Left ventricle myocardium inferior (tissue), 1 donor: ENCODE measurements at places on chromosomes 7 and 10.
A peak's percentile ranks its signal among the peaks of the same experiment; 100 is the strongest.

- H3K4me1 ChIP-seq = no peaks in the 10 kb centered on the region
- no peak overlapping the region for H3K27ac ChIP-seq
- no peak for DNase-seq
These were observed 591.1 kb downstream of the SDK1 start for GRCh38 chr7:3892157-3892556.

GRCh38 chr10:43273543-43273942, 6.7 kb upstream of the RASGEF1A start:
- H3K27ac ChIP-seq = no peak overlapping the region
- peaks cover 98% of the 10 kb centered on the region for H3K27me3 ChIP-seq
- H3K4me1 ChIP-seq = no peaks in the 10 kb centered on the region
- no peak overlapping the region for H3K4me3 ChIP-seq

DNA sequence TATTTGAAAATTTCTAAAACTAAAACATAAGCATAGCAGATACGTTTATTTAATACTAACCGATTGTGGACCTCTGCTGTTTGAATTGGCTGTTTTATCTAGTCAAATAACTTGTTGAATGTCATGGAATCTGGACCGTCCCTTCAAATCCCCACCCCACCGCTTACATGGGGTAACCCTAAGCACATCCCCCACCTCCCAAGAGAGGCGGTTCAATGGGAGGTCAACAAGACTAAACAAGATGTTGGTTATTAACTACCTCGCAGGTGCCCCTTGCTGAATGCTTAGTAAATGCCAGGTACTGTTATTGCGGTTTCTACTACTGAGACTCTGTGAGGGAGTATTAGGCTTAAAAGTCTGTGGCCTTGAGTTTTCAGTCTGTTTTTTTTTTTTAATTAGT, 70.9 kb downstream of the DAGLB start:
- no peaks in the 10 kb centered on the region for H3K36me3 ChIP-seq
- peak overlapping the region; percentile 74 for H3K4me3 ChIP-seq
- DNase-seq = no peak
- no peaks in the 10 kb centered on the region for H3K27me3 ChIP-seq

DNA sequence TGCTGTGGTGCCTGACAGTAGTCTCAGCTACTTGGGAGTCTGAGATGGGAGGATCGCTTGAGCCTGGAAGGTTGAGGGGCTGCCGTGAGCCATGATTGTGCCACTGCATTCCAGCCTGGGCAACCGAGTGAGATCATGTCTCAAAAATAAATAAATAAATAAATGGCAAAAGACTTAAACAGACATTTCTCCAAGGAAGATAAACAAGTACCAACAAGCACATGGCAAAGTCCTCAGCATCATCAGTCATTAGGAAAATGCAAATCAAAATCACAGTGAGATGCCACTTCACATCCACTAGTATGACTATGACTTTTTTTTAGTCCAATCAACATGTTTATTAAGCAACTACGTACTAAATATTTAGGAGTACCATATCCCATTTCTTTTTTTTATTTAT, 21.3 kb upstream of the KPNA7 start:
- DNase-seq = no peak
- H3K4me1 ChIP-seq = no peaks in the 10 kb centered on the region
- no peaks in the 10 kb centered on the region for H3K36me3 ChIP-seq
- H3K27ac ChIP-seq = no peak overlapping the region

- peak overlapping the region; percentile 67 for H3K4me3 ChIP-seq
- H3K4me1 ChIP-seq = peaks cover 23% of the 10 kb centered on the region
- DNase-seq = no peak
- H3K27ac ChIP-seq = peak overlapping the region; percentile 68
These were observed 1.6 kb downstream of the SAMD9L start for GRCh38 chr7:93146472-93147141.

- H3K4me3 ChIP-seq = no peak overlapping the region
- H3K4me1 ChIP-seq = no peaks in the 10 kb centered on the region
- no peaks in the 10 kb centered on the region for H3K36me3 ChIP-seq
- no peak overlapping the region for H3K27ac ChIP-seq
- DNase-seq = no peak
These were observed 223.7 kb downstream of the MTERF1 start for GRCh38 chr7:91656541-91657482.

DNA sequence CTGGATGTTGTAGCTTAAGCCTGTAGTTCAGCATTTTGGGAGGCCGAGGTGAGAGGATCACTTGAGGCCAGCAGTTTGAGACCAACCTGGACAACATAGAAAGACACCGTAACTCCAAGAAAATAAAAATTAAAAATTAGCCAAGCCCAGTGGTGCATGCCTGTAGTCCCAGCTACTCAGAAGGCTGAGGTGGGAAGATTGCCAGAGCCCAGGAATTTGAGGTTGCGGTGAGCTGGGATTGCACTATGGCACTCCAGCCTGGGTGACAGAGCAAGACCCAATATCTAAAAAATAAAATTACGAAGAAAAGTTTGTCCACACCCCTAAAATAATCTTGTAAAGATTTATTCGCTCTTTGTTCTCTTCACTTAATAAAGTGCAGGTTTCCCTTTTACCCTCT, 951.0 kb downstream of the TYW1 start:
- peaks cover 54% of the 10 kb centered on the region for H3K27me3 ChIP-seq
- no peak overlapping the region for H3K27ac ChIP-seq
- H3K36me3 ChIP-seq = no peaks in the 10 kb centered on the region
- no peaks in the 10 kb centered on the region for H3K4me1 ChIP-seq
- DNase-seq = no peak
- no peak overlapping the region for H3K4me3 ChIP-seq

DNA sequence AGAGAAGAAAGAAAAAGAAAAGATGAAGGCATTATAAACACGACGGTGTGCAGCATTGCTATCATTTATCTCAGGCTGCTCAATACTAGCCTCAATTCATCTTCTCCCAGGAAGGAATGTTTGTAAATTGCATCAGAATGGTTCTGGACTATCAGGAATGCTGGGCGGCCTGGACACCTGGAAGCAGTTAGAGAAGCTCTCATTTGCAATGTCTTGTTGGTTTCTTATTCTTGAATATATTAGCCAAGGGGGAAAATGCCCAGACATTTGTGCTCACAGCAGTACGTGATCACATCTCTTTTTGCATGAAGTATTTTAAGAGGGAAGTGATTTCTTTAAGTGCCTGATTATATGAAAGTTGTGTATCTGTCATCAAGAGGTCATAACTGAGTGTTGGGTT, 85.6 kb upstream of the IMMP2L start:
- no peak overlapping the region for H3K27ac ChIP-seq
- H3K4me1 ChIP-seq = no peaks in the 10 kb centered on the region
- no peaks in the 10 kb centered on the region for H3K27me3 ChIP-seq

GRCh38 chr10:62819141-62819920, 3.2 kb upstream of the EGR2 start:
- H3K27ac ChIP-seq = no peak overlapping the region
- no peaks in the 10 kb centered on the region for H3K36me3 ChIP-seq

GRCh38 chr7:26646336-26647048, 217.9 kb downstream of the SKAP2 start:
- no peak overlapping the region for H3K4me3 ChIP-seq
- no peaks in the 10 kb centered on the region for H3K4me1 ChIP-seq
- DNase-seq = no peak
- H3K36me3 ChIP-seq = no peaks in the 10 kb centered on the region
- peaks cover 6% of the 10 kb centered on the region for H3K27me3 ChIP-seq

DNA sequence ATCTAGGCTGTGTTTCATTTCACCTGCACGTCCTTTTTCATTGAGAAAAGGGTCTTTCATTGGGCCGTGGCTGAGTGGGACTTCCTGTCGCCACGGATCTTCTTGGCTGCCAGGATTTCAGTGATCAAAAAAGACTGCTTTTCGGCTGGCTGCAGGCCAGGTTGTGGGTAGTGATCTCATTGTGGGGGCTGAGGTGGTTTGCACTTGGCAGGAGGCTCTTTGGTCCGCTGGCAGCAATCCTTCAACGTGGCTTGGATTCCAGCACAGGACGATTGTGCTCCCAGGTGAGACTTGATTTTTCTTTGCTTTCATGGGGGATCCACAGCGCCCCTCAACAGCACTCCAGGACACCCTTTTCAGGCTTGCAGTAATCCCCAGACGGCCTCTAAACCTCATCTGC, 29.0 kb upstream of the ZNF273 start:
- no peak overlapping the region for H3K27ac ChIP-seq
- H3K36me3 ChIP-seq = no peaks in the 10 kb centered on the region

DNA sequence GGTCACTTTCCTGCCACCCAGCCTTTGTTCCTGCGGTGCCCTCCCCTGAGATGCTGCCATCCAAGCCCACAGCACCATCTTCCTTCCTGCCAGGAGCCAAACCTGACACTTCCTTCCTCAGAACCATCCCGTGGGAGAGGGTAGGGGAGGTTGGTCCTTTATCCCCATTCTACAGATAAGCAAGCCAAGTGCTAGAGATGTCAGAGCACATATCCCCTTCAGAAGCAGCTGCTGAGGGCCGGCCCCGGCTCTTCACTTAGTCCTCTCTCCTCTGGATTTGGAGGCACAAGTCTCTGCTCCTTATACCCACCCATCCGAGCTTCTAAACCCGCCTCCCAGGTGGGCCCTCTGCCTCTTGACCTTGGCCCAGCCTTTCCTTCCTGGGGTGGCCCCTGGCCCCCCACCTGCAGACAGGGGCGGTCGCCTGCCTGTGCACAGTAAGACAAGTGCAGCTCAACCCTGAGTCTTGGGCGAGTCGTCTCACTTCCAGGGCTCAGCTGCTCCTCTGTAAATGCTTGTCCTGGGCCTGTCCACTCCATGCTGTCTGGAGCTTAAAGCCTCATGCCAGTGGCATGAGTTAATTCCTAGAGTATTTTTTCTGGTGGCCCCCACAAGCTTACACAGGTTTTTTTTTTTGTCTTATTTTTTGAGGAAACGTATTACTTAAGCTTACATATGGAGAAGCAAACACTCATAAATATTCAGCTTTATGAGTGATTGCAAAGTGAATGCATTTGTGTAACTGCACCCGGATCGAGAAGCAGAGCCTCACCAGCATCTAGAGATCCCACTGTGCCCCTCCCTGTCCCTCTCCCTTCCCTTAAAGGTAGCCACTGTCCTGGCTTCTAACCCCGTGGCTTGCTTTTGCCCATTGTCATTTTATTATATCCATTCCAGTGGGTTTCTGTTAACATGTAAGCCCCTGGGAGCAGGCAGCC, 125.1 kb downstream of the CDH23 start:
- H3K4me3 ChIP-seq = no peak overlapping the region
- H3K36me3 ChIP-seq = no peaks in the 10 kb centered on the region
- no peak overlapping the region for H3K27ac ChIP-seq
- no peaks in the 10 kb centered on the region for H3K4me1 ChIP-seq
- H3K27me3 ChIP-seq = peaks cover 3% of the 10 kb centered on the region

GRCh38 chr10:17744341-17744861, 7.6 kb upstream of the TMEM236 start:
- no peak overlapping the region for H3K4me3 ChIP-seq
- H3K4me1 ChIP-seq = peaks cover 23% of the 10 kb centered on the region
- H3K27me3 ChIP-seq = no peaks in the 10 kb centered on the region
- DNase-seq = no peak

DNA sequence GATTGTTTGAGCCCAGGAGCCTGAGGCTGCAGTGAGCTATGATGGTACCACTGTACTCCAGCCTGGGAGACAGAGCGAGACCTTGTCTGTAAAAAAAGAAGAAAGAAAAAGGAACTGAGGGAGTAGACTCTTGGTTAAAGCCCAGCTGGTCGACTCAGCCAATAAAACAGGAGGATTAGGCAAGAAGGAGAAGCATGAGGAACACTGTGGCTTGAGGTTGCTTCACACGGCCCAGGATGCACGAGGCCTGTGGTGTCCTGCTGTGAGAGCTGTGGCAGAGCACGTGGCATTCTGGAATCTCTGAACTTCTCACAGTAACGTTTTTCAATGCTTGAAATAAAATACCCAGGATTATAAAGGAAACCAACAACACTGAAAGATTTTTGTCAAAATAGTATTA, 93.3 kb downstream of the CUL2 start:
- H3K27me3 ChIP-seq = no peaks in the 10 kb centered on the region
- H3K4me3 ChIP-seq = no peak overlapping the region
- no peaks in the 10 kb centered on the region for H3K36me3 ChIP-seq
- H3K27ac ChIP-seq = no peak overlapping the region
- no peak for DNase-seq

GRCh38 chr7:1160670-1161021, 650 bp upstream of the ZFAND2A start:
- no peak for DNase-seq
- peak overlapping the region; percentile 82 for H3K4me3 ChIP-seq
- peaks cover 34% of the 10 kb centered on the region for H3K4me1 ChIP-seq
- peaks cover 29% of the 10 kb centered on the region for H3K36me3 ChIP-seq
- no peaks in the 10 kb centered on the region for H3K27me3 ChIP-seq

DNA sequence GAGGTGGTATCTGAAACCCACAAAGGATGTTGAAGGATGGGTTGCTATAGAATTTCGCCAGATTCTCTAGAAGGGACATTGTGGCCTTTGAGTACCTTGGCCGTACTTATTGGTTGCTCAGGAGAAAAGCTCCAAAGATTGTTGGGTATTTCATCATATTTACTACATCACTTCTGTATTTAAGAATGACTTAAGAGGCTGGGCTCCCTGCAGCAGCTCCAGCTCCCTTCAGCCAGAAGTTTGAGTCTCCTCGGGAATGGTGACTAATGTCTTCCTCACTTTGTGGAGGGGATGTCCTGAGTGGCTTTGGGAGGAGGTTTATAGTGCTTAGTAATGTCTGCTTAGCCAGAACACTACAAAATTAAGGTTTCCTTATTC, 18.1 kb downstream of the MINDY4 start:
- H3K36me3 ChIP-seq = peaks cover 43% of the 10 kb centered on the region
- H3K4me3 ChIP-seq = no peak overlapping the region
- H3K4me1 ChIP-seq = peaks cover 11% of the 10 kb centered on the region
- no peaks in the 10 kb centered on the region for H3K27me3 ChIP-seq
- H3K27ac ChIP-seq = peak overlapping the region; percentile 37

DNA sequence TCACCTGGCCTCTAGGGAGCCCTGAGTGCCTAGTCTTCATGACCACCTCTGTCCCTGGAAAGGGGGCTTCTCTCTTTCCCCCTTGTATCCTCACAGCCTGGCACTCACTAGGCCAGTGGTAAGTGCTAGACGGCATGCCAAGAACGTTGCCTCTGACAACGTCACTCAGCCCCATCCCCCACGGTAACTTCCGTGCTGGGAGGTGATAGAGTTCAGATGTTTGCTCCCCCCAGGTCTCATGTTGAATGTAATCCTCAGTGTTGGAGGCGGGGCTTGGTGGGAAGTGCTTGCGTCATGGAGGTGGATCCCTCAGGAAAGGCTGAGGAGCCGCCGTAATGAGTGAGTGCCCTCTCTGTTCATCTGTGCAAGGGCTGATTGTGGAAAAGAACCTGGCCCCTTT, 343.3 kb upstream of the MKI67 start:
- H3K36me3 ChIP-seq = no peaks in the 10 kb centered on the region
- H3K4me1 ChIP-seq = no peaks in the 10 kb centered on the region
- H3K27ac ChIP-seq = no peak overlapping the region
- no peak for DNase-seq

DNA sequence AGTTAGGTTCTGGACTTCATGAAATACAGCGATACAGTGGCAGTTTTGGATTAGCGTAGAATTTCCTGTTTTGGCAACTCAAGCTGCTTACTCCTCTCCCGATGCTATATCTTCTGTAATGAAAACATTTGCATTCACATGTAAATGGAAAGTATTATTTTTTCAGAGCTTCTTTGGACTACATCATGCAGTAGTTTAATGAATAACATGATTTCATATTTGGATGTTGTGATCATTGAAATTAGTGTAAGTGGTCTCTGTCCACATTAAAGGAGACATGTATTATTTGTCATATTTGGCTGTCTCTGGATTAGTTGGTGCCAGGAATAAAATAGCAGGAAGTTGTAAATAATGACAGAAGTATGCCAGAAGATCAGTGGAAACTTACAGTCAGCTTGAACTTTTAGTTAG, 331.6 kb downstream of the GFRA1 start:
- no peaks in the 10 kb centered on the region for H3K4me1 ChIP-seq
- H3K27me3 ChIP-seq = no peaks in the 10 kb centered on the region
- H3K36me3 ChIP-seq = no peaks in the 10 kb centered on the region
- no peak for DNase-seq
